ENCODE measurements at places on chromosomes 2 and 18.

GRCh38 chr2:52369178-52369577, 1337.2 kb upstream of the NRXN1 start:
- no peak overlapping the region for H3K4me3 ChIP-seq
- no peaks in the 10 kb centered on the region for H3K4me1 ChIP-seq
- H3K36me3 ChIP-seq = no peaks in the 10 kb centered on the region
- no peak overlapping the region for H3K27ac ChIP-seq
- no peaks in the 10 kb centered on the region for H3K27me3 ChIP-seq

DNA sequence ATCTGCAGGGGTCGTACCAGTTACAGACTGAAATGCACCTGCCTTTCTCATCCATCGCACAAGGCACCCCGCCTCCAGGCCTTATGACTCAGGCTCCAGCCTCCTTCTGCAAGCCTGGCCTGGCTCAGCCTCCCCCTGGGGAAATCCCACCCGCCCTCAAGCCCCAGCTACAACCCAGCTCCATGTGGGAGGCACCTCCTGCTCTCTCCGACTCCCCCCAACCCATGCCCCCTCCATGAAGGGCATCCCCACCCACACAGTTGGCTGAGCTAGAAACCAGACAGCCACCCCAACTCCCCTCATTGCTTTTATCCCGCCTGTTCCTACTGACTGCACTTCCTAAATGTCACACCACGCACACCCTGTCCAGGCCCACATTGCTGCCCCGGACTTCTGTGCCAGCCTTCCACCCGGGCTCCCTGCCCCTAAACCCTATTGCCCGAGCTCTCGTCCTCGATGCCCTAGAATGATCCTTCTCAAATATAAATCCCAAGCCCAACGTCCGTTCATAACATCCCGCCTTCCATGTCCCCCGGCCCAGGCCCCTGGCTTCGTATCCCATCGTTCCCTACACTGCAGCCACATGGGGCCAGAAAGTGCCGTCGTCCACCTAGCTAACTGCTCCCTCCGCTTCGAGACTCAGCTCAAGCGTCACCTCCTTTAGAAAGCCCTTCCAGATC, 9.9 kb downstream of the DNMT3A start:
- peaks cover 71% of the 10 kb centered on the region for H3K4me1 ChIP-seq
- H3K27ac ChIP-seq = peak overlapping the region; percentile 83
- H3K27me3 ChIP-seq = no peaks in the 10 kb centered on the region
- H3K4me3 ChIP-seq = peak overlapping the region; percentile 31
- peak; percentile 76 for DNase-seq
- H3K36me3 ChIP-seq = peaks cover 21% of the 10 kb centered on the region

GRCh38 chr2:33531549-33532059, 55.2 kb downstream of the RASGRP3 start:
- H3K36me3 ChIP-seq = no peaks in the 10 kb centered on the region
- no peaks in the 10 kb centered on the region for H3K27me3 ChIP-seq
- peak overlapping the region; percentile 58 for H3K27ac ChIP-seq
- DNase-seq = no peak
- no peak overlapping the region for H3K4me3 ChIP-seq

- no peak overlapping the region for H3K27ac ChIP-seq
- H3K4me3 ChIP-seq = no peak overlapping the region
- no peaks in the 10 kb centered on the region for H3K36me3 ChIP-seq
- DNase-seq = no peak
- H3K4me1 ChIP-seq = peaks cover 4% of the 10 kb centered on the region
- peaks cover 21% of the 10 kb centered on the region for H3K27me3 ChIP-seq
Measured at GRCh38 chr2:10704034-10704594, 14.3 kb upstream of the NOL10 start.

DNA sequence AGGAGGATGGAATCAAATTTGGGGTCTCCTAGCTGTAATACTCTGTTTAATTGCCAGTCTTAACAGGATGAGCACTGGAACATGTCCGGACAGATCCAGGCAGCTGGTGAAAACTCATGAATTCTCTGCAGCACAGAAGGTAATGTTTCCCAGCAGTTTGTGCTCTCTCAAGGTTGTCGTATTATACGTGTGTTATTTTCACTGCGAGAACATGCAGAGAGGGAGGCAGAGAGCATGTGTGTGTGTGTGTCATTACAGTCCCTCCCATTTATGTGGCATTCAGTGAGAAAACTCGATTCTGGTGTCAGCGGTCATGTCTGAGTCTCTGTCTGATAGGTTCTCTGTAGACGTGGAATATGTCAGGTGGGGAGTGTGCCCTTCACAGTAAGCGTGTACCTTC, 150.2 kb upstream of the POU3F3 start:
- H3K27me3 ChIP-seq = no peaks in the 10 kb centered on the region
- H3K4me3 ChIP-seq = no peak overlapping the region
- no peaks in the 10 kb centered on the region for H3K4me1 ChIP-seq
- no peak for DNase-seq

GRCh38 chr2:217058791-217059755, 199.2 kb upstream of the TNP1 start:
- H3K4me1 ChIP-seq = peaks cover 4% of the 10 kb centered on the region
- no peaks in the 10 kb centered on the region for H3K36me3 ChIP-seq
- H3K27me3 ChIP-seq = peaks cover 6% of the 10 kb centered on the region
- H3K4me3 ChIP-seq = no peak overlapping the region
- DNase-seq = no peak

- H3K27ac ChIP-seq = no peak overlapping the region
- H3K4me1 ChIP-seq = no peaks in the 10 kb centered on the region
- no peak overlapping the region for H3K4me3 ChIP-seq
Measured at GRCh38 chr2:150325656-150326314, 161.7 kb downstream of the RND3 start.

- no peak overlapping the region for H3K27ac ChIP-seq
- no peak overlapping the region for H3K4me3 ChIP-seq
- no peak for DNase-seq
- H3K36me3 ChIP-seq = no peaks in the 10 kb centered on the region
- H3K27me3 ChIP-seq = peaks cover 2% of the 10 kb centered on the region
Measured at GRCh38 chr2:137842952-137843351, 121.3 kb upstream of the HNMT start.

DNA sequence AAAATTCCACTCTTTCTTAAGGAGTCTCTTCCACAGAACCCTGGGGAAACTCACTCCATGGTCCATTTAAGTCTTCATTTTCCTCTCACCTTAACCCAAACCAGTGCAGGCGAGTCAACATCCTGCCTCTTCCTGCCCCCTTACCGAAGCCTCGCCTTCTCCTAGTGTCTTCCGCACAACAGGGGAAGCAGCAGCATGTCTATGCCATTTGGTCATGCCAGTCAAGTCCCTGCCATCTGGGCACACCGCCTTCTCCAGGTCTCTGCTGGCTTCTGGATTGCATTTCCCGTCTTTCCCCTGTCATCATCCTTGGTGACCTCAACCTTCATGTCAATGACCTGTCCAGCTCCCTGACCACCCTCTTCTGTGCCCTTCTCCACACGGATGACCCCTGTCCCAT, 77.3 kb upstream of the FZD7 start:
- H3K27ac ChIP-seq = no peak overlapping the region
- peaks cover under 1% of the 10 kb centered on the region for H3K4me1 ChIP-seq
- no peak for DNase-seq
- H3K4me3 ChIP-seq = no peak overlapping the region

DNA sequence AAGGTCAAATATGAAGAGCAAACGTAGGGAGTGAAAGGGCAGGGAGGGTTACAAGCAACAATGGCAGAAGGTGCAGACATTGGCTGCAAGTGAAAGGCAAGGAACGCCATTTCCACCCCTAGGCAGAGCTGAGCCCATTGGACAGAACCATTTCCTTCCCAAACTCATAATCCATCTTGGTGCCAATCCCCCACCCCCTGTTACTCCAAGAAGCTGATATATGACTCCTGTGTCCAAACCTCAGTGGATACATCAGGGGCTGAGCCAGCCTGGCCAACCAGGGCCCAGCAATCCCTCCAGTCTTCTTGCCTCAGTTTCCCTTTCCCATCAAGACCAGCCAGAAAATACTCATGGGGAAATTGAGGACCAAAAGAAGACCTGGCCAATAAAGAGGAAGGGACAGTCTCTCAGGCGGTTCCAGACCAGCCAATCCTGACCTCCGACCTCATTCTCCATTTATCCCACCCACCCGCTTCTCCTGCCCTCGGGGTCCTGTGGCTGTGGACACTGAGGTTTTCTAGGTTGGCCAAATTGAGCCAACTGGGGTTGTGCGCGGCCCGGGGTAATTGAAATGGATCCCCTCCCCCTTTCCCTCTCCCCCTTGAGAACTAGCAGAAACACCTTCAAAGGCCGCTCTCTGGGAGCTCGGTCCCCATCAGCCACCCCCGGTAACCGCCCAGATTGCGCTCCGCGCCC, 24.8 kb downstream of the TNS1 start:
- no peaks in the 10 kb centered on the region for H3K4me1 ChIP-seq
- peaks cover 10% of the 10 kb centered on the region for H3K27me3 ChIP-seq
- H3K27ac ChIP-seq = no peak overlapping the region
- DNase-seq = no peak

- H3K4me3 ChIP-seq = no peak overlapping the region
- H3K36me3 ChIP-seq = no peaks in the 10 kb centered on the region
- no peak overlapping the region for H3K27ac ChIP-seq
- H3K4me1 ChIP-seq = no peaks in the 10 kb centered on the region
- DNase-seq = no peak
- no peaks in the 10 kb centered on the region for H3K27me3 ChIP-seq
Measured at GRCh38 chr2:191869178-191869577, 22.3 kb upstream of the CAVIN2 start.

GRCh38 chr18:55833543-55833942, 245.6 kb upstream of the TCF4 start:
- no peaks in the 10 kb centered on the region for H3K36me3 ChIP-seq
- H3K4me3 ChIP-seq = no peak overlapping the region
- no peak for DNase-seq
- H3K4me1 ChIP-seq = no peaks in the 10 kb centered on the region
- no peaks in the 10 kb centered on the region for H3K27me3 ChIP-seq

DNA sequence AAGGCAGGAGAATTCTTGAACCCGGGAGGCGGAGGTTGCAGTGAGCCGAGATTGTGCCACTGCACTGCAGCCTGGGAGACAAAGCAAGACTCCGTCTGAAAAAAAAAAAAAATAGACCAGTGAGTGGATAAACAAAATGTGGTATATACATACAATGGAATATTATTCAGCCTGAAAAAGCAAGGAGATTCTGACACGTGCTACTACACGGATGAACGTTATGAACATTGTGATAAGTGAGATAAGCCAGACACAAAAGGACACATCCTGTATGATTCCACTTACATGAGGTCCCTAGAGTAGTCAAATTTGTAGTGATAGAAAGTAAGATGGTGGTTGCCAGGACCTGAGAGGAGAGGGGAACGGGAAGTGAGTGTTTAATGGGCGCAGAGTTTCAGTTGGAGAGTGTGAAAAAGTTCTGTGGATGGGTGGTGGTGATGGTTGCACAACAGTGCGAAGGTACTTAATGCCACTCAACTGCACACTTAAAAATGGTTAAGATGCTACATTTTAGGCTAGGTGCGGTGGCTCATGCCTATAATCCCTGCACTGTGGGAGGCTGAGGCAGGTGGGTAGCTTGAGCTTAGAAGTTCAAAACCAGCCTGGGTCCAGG, 38.3 kb downstream of the NIFK start:
- peak overlapping the region; percentile 42 for H3K27ac ChIP-seq
- no peaks in the 10 kb centered on the region for H3K27me3 ChIP-seq
- no peak overlapping the region for H3K4me3 ChIP-seq
- H3K4me1 ChIP-seq = peaks cover 45% of the 10 kb centered on the region
- no peak for DNase-seq

DNA sequence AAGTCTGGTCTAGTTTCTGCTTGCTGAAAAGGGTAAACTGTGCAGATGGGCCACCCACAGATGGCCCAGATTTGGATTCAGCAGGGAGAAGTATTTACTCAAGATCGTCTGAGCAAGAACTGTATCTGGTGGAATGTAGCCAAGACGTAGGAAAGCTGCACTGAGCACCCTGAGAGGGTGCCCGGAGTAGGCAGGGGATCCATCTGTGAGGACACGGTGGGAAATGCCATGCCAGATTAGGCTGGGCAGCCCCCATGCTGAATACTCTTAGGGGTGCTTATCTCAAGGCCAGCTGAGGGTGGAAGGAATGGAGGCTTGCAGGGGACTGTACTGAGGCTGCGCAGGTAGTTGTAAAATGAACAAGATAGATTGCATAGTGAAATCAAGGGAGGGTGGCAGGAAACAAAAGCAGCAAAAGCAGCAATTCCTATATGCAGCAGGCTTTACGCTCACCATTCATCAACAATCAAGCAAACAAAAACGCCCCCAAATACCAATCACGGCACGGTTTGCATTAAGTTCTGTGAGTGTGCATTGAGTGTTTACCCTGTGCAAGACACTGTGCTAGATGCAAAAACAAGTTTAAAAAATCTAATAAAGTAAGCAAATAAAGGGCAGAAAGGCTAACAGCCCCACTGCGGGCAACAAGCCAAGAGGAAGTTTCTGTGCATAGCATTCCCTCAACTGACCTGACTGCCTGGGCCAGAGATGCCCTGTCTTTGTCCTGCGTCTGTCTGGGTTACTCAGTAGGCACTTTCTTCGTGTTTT, 32.2 kb upstream of the LPIN2 start:
- no peaks in the 10 kb centered on the region for H3K27me3 ChIP-seq
- DNase-seq = no peak
- H3K4me1 ChIP-seq = peaks cover 17% of the 10 kb centered on the region
- H3K27ac ChIP-seq = peak overlapping the region; percentile 39
